ENCODE measurements at places on chromosomes 4 and X.

GRCh38 chr4:97500423-97500822 lies 642.9 kb downstream of the STPG2 start:
- no peak for DNase-seq

- no peak for DNase-seq
Measured at GRCh38 chrX:107451731-107452130, 2.3 kb downstream of the FRMPD3 start.

DNA sequence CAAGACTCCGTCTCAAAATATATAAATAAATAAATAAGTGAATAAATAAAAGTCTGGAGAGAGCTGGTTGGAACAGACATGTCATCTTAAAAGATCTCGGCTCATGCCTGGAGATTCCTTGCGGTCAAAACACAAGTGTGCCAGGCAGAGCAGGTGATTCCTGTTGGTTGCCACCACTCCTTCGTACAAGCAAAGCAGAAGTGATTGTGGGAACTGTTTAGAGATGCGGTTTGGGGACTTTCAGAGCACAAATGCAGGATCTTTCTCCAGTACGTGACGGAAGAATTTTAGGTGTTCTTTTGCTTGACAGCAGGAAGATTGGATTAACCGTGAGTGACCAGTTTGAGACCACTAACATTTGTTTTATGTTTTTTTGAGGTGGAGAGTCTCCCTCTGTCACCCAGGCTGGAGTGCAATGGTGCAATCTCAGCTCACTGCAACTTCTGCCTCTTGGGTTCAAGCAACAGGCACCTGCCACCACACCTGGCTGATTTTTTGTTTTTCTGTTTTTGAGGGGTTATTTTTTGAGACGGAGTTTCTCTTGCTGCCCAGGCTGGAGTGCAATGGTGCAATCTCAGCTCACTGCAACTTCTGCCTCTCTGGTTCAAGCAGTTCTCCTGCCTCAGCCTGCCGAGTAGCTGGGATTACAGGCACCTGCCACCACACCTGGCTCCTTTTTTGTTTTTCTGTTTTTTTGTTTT lies 2.8 kb upstream of the CRLF2 start:
- no peak for DNase-seq

- no peak for DNase-seq
Measured at GRCh38 chr4:172787111-172787510, 381.5 kb upstream of the GALNT7 start.

- DNase-seq = peak; percentile 20
Measured at GRCh38 chrX:49627086-49627777, 28.4 kb downstream of the GAGE1 start.

GRCh38 chrX:69362856-69363255 lies 141.3 kb upstream of the NALF2 start:
- DNase-seq = no peak

GRCh38 chrX:136322064-136322463 lies 21.3 kb downstream of the ADGRG4 start:
- DNase-seq = no peak
